ENCODE measurements at places on chromosomes 2 and 18.

DNA sequence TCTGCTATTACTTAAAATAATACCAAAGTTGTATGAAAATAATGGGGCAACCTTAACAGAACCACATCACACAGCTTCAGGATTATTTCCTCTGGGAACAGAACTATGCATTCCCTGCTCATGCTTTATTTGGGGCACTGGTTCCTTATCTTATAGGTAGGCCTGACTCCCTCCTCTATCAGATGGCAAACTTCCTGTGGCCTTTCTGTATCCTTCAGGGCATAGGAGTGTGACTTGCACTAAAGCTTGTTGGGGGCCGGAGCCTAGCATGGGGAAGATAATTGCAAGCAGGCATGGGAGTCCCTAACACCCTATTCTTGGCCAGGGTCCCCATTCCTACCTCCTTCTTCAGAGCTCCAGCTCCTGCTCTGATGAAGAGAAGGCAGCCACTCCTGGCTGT lies 167.2 kb upstream of the SERTAD2 start:
- no peak for DNase-seq

GRCh38 chr18:55252053-55252675 lies 292.9 kb upstream of the CCDC68 start:
- DNase-seq = peak; percentile 41

DNA sequence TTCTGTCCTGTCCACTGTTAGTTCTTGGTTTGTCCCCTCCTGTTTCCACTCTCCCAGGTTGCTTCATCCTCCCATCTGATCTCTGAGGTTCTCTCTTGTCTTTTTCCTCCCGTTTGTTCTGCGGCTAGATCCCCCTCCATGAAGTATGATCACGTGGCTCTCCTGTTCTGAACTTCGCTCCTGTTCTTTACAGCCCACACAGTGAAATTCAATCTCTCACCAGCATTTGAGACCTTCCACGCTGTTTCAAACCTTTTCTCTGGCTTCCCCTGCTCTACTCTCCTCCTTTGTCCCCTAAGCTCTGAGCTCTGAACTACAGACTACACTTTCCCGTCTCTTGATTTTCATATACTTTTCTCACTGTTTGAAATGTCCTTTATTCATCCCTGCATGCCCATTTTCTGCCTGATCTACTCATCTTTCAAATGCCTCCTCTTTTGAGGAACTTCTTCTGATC lies 83.5 kb downstream of the OSBPL6 start:
- DNase-seq = peak; percentile 7

GRCh38 chr2:234278556-234279255 lies 218.2 kb downstream of the ARL4C start:
- no peak for DNase-seq

DNA sequence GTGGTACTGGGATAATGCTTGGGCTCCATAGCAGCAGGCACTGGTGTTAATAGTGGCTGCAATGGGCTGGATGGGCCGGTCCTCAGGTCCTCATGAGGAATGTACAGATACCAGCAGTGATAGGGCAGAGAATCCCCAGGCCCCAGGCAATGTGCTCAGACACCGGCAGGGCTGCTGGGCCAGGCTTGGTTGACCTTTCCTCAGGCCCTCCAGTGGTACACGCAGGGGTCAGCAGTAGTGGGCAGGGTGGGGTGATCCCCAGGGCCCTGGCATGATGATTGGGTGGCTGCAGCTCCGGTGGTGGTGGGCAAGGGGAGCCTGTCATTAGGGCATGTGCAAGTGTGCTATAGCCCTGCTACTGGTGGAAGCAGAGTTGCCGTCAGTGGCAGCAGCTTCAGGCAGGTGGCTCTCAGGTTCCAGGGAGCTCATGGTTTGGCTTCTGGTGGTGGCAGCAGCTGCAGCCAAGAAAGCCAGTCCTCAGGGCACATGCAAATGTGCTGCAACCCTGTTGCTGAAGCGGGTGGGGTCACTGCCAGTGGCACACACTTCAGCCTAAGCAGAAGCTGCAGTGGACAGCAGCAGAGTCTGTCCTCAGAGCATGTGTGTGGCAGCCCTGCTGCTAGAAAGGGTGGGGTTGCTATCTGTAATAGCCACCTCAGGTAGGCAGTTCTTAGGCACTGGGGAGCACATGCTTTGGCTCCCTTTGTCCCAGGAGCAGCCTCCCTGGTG lies 56.8 kb downstream of the CCNT2 start:
- no peak for DNase-seq

DNA sequence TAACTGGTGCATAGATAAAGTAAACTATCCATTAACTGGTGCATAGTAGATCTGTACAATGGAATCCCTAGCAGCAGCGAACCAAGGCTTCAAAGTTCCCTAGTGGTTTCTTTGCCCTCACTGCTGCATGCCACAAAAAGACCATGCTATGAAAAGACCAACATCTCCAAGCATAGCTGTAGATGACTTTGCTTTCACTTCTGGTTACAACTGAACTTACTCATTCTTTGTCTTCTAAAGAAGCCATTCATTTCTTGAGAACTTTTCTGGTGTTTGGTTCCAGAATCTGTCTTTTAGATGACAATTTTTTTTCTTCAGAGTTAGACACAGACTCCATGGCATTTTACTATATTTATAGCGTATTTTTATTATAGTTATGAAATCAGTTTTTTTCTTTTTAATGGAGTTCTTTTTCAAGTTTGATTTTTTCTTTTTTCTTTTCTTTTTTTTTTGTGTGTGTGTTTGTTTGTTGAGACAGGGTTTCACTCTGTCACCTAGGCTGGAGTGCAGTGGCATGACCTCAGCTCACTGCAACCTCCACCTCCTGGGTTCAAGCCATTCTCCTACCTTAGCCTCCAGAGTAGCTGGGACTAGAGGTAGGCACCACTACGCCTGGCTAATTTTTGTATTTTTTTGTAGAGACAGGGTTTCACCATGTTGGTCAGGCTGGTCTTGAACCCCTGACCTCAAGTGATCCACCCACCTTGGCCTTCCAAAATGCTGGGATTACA lies 63.6 kb downstream of the SLC35F5 start:
- no peak for DNase-seq

- DNase-seq = no peak
These were observed 54.8 kb upstream of the LPIN2 start for GRCh38 chr18:3067722-3068121.

- no peak for DNase-seq
These were observed 480.0 kb downstream of the SLC4A3 start for GRCh38 chr2:220107380-220107791.

DNA sequence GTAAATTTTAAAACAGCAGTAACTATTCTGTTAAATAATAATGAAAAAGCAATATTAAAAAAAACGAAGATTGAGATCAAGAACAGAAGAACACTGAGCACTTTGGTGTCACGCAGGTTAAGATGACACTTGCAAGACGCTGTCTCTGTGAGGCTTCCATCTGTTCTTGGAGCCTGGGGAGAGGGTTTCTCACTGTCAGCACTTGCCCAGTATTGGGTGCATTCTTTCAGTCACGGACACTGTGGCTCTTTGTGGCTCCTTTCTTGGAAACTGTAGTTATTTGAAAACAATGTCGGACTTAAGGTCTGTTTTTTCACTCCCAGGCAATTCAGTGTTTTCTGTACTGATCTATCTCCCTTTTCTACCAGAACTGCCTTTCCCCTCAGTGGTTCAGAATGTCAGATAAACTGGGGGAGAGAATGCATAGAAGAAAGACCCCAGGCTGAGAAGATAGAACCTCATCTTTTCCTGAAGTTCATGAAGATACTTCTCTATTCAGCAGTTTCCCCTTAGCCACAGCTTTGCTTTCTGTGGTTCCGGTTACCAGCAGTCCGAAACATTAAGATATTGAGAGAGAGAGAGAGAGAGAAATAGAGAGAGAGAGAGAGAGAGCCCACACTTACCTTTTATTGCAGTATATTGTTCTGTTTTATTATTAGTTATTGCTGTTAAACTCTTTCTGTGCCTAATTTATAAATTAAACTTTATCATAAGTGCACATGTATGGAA lies 283.3 kb downstream of the DCDC2C start:
- no peak for DNase-seq

DNA sequence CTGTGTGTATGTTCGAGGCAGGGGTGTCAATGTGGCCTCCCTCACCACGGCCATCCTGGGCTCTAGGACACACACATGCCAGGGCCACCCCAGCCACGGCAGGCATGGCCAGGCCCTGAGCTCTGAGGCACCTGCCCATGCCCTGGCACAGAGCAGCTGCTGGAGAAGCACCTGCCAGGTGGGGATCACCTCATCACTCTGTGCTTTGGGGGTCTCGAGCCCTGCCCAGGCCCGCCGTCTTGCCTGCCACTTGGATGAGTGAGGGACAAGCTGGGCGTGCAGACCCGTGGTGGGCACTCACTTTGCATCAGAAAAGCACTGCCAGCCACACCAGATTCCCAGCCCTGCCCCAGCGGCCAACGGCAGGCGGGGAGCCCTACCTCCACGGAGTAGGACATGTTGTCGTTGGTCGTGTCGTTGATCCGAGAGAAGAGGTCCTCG lies 33.1 kb downstream of the KIF1A start:
- no peak for DNase-seq

DNA sequence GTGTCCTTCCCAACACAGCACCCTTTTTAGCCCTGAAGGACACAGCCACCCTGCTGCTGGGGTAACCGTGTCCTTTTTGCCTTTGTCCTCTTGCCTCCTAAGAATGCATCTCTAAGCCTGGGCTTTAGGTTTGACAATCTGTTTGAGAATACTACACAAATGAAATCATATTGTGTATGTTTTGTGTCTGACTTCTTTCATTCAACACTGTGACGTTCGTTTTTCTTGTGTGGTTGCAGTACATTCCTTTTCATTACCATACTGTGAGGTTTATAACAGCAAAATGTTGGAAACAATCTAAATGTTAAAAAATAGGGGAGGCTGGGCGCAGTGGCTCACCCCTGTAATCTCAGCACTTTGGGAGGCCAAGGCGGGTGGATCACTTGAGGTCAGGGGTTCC lies 11.2 kb downstream of the ASPRV1 start:
- no peak for DNase-seq

- no peak for DNase-seq
These were observed 239.7 kb upstream of the FBXO11 start for GRCh38 chr2:48145845-48146452.

GRCh38 chr2:151198645-151199044 lies 63.0 kb downstream of the RBM43 start:
- peak; percentile 3 for DNase-seq

- DNase-seq = no peak
These were observed 406.1 kb upstream of the MEX3C start for GRCh38 chr18:51603551-51603950.

DNA sequence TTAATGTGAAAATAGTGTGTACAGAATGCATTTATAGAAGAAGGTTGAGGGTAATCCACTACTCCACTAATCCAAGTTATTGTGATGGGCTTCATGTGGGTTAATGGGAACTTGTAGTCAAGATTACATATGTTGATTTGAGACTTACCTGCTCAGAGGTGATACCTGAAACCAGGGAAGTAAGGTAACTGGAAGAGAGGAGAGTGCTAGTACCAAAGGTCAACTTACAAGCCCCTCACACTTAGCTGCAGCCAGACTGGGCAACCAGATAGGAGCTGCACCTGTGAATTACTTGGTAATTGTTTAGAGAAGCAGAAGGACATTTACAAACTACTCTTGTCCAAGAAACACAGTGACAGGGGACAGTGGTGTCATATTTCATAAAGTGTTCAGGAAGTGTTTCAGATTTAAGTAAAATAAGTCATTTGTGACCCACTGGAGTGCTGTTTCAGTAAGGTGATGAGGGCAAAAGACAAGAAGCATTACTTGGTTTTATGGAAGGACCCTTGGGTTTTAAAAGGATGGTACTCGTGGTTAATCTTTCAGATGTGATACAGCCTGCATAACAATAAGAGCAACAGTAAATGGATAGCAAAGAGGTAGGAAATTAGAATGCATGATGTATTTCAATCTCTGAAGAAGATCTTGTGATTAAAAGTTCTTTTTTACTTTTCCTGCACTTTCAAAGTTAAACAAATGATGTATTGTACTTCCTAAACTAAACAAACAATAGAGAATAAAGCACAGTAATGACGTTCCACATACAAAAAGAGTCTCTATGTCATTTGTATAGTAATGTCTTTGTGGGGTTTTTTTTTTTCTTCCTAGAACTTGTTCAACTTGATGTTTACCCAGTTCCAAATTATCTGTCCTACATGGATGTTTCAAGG lies 189.3 kb downstream of the PHLPP1 start:
- DNase-seq = no peak

DNA sequence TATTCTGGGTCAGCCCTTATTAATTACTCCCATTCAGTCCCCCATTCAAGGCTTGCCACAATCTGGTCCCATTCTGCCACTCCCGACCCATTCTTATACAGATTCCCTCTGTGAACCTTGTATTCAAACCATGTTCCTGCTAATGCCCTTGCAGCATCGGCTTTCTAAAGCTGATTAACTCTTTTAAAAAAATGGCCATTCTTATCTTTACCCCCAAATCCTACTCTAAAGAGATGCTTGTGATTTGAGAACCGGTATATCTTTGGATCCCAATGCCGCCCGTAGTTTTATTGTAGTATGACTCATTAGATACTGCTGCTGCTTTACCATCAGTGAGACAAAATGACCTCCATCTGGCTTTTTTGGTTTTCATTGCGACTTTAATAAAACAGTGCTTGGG lies 72.2 kb downstream of the XRCC5 start:
- DNase-seq = peak; percentile 25

DNA sequence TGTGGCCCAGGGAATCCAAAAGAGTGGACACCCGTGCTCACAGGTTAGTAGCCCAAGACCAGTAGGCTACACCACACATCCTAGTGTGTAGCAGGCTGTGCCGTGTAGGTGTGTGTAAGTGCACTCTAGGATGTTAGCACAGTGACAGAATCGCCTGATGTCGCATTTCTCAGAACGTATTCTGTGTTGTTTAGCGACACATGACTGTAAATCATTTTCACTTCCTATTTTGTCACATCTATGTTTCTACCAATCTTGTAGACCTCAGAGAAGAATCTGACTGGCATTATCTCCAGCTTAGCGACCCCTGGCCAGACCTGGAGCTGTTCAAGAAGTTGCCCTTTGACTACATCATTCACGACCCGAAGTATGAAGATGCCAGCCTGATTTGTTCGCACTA lies 45.1 kb downstream of the NTSR2 start:
- no peak for DNase-seq

GRCh38 chr2:239216614-239217273 lies 184.1 kb downstream of the HDAC4 start:
- no peak for DNase-seq

DNA sequence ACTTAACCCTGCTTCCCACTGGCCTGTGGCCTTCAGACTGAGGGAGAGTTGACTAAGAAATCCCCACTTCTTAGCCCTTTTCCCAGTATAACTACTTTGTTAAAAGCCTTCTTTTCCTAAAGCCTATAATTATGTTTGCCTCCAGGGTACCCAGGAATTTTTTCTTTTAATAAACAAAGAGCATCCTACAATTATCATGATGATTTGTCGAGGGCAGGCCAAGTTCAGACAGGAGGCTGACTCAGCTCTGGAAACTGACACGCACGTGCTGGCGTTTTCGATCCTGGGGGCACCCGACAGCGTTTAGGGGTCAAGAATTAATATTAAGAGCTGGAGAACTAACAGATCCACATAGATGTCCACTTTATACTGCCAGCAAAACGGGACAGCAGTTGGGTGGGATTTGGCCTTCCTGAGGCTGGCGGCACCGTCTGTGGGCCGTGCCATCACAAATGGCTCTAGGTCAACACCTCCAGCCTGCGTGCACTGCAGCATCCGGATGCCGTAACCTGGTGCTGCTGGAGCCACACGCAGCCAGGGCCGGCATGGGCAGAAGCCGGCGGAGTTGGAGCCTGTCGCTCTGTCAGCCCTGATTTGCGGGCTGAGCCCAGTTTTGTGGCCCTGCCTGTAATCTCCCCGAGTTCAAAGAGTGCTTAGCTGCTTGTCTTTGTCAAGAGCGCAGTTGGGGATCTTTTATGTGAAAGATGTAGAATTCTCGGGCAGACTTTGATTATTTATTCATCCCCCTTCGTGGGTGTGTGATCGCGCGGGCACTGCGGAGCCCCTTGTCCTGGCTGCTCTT lies 191.0 kb downstream of the GLI2 start:
- peak; percentile 71 for DNase-seq

GRCh38 chr2:12990523-12990922 lies 273.8 kb downstream of the TRIB2 start:
- no peak for DNase-seq
